ENCODE measurements at places on chromosomes 12 and 14.

GRCh38 chr12:51362747-51363342 lies 16.4 kb upstream of the CELA1 start:
- no peak for DNase-seq

GRCh38 chr14:85811340-85811739 lies 281.4 kb downstream of the FLRT2 start:
- DNase-seq, result no peak

- DNase-seq, result no peak
Observed at GRCh38 chr14:72027061-72027460, 94.8 kb downstream of the RGS6 start.

DNA sequence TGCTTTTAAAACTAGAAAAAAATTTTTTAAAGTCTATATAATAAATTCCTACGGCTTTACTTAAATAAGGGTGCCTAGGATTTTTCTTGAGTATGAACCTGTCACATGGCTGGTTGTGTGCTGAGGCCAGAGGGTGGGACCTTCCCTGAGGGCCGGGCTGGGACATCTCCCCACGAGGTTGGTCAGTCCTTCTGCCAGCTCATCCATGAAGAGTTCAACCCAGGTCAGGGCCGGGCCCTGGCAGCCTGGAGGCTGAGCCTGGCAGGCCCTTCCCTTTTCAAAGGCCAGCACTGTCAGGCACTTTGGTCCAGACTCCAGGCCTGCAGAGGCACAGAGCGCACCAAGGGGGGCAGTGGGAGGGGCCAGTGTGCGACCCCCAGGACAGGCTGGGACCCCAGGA lies 31.7 kb downstream of the TNFAIP2 start:
- DNase-seq, result peak; percentile 39

GRCh38 chr14:68235011-68235410 lies 415.4 kb downstream of the RAD51B start:
- no peak for DNase-seq

DNA sequence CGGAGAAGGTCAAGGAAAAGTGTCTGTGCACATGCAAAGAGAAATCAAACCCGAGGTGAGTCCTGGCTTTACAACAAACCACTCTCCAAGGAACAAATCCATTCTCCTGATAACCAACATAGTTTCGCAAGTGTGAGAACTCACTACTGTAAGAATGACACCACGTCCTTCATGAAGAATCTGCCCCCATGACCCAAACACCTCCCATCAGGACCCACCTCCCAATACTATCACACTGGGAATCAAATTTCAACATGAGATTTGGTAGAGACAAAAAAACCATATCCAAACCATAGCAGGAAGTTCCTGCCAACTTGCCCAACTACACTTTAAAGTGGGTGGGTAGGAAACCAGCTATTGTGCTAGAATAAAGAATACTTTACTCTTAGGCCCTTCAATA lies 2.4 kb upstream of the ERC1 start:
- no peak for DNase-seq

- DNase-seq, result no peak
Observed at GRCh38 chr14:77406718-77407117, 16.6 kb downstream of the NOXRED1 start.

- DNase-seq, result no peak
Observed at GRCh38 chr12:7832059-7832696, 40.5 kb downstream of the SLC2A14 start.

DNA sequence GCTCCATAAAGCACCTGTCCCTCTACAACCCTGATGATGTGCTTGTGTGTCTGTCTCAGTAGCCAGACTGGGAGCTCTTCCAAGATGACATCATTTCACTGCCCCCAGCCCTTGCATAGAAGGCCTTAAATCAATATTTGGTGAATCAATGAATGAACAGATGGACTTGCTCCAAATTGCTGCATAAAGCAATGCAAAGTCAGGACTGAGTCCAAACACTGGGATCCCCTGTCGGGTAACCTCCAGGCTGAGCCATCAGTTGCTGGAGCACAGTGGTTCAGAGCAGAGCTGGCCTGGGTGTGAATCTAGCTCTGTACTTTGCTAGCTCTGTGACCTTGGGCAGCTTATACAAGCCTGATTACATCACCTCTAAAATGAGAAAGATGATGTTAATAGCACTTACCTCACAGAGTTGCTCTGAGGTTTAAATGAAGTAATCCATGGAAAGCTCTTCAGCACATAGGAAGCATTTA lies 120.3 kb upstream of the VASH1 start:
- no peak for DNase-seq

All from left colon (tissue), 2 donors.